ENCODE measurements at places on chromosomes 11 and 22.

GRCh38 chr22:46185283-46185682, 35.0 kb downstream of the PPARA start:
- no peak for DNase-seq

DNA sequence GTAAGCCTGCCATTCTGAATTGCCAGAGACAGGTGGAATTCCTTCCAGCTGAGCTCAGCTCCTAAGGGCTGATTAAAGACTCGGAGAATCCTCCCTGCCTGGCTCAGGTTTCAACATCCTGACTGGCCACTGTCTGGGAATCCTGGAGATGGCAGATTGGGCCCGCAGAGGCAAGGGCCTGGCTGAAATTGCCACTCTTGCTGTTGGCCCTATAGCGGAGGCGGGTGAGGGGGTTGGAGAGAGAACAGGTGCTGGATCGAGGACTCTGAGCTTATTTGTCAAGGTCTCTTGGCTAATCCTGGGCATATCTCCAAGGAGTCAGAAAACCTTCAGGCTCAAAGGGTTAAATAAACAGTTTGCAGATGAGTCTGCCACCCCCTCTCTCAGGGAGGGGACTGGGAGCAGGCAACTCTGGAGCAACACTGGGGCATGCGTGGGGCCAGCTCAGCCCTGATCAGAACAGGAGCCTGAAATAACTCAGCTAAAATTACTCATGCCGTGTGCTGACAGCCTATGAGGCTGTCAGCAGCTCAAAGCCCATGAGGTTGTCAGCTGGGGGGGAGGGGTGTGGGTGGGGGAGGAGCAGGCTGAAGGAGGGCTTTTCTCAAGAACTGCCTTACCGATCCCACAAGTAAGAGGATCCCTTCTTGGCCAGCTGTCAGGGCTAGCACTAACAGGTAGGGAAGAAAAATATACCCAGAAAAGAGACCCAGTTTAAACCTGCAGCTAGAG, 14.7 kb upstream of the MFRP start:
- peak; percentile 77 for DNase-seq

DNA sequence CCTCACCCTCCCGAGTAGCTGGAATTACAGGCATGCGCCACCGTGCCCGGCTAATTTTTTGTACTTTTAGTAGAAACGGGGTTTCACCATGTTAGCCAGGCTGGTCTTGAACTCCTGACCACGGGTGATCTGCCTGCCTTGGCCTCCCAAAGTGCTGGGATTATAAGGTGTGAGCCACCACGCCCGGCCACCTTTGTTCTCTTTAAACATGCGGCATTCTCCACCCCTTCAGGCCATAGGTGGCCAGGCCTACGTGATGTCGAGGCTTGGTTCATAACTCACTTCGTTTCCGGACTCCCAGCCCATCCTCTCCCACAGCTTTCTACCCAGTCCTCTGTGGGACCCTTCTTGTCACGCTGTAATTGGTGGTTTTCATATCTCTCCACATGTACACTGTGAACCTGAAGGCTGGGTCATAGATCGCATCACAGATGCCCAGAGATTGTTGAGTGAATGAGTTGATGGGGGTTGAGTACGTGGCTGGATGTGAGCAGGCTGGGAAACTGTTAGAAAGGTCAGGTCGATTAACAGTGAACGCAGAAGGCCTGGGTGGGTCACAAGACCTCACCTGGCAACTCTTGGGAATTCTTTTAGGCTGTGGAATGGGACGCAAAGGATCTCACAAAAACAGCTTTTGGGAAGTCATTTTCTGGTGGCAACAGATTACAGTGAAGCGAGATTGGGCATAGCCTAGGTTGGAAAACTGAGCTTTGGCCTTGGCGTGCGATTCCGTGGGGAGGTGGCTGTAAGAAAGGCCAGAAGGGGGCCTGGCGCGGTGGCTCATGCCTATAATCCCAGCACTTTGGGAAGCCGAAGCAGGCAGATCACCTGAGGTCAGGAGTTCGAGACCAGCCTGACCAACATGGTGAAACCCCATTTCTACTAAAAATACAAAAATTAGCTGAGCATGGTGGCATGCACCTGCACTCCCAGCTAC, 44.5 kb downstream of the ST14 start:
- DNase-seq = no peak

DNA sequence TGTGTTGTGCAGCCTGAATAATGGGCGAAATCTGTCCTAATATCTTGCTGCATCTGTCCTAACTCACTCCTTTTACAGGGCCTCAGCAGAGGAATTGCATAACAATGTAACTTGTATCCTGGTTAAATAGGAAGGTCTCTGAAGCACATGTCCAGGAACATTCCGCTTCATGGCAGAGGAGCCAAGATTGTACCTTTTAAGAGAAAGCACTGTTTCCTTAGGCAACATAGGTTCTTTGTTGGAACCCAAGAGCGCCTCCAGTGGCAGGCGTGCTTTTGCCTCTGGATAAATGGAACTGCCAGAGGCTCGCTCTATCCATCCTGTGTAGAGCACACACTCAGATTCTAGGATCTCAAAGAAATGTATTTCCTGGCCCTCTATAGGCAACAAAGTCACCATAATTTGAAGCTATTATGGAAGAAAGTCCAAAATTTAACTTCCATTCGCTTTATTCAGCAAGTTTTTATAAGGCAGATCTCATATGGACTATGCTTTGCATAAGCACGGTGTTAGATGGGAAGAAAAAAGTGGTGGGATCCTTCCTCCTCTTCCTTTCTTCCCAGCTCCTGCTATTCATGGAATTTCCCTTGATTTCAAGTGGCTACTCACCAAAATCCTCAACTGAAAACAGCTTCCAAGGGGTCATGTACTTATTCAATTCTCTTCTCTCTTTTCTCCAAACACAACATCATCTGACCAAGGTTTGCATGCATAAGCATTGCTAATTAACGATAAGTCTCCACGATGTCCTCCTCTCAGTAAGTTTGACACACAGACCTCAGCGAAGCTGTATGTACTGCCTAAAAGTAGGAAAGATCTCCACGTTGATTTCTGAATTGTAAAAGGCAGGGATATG, at the start of gene BLID:
TSS of gene BLID (minus strand) at position 692 of the 856 bp plus-strand sequence. CDS start at position 399, 293 bp downstream.
- no peak for DNase-seq

DNA sequence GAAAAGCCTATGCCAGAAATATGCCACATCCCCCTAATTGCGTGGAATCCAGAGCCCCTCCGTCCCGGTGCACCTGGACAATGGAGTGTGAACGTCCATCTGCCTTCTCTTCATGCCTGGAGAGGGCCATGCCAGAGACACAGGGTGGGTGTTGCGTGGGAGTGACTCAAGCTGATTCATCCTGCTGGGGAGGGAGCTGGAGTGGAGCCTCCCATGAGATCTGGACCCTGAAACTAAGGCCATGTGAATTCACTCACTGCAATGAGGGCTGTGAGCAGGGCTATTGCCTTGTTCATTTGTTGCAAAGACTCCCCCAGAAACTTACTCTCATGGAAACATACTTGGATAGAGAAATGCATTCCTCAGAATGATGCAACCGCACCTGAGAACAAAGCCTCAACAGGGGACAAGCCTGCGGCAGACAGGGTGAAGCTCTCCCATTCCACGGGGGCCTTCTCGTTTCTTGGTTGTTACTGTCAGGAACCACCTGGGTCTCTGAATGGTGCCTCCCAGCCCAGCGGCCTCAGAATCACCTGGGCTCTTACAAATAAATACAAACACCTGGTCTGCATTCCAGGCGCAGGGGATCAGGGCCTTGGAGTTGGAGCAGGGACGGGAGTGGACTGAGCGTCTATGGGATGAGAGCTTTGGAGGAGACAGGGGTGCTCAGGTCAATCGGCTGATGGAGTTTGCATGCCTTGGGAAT, 1031.2 kb downstream of the BRD1 start:
- no peak for DNase-seq

All from NK-92 treated with Interleukin-12 subunit alpha and Interleukin-12 subunit beta, amount 100 ng/mL, for 24 hours (cell line).